COLO829 (cell line): ENCODE measurements at places on chromosomes 12 and 14.
A peak's percentile ranks its signal among the peaks of the same experiment; 100 is the strongest.

DNA sequence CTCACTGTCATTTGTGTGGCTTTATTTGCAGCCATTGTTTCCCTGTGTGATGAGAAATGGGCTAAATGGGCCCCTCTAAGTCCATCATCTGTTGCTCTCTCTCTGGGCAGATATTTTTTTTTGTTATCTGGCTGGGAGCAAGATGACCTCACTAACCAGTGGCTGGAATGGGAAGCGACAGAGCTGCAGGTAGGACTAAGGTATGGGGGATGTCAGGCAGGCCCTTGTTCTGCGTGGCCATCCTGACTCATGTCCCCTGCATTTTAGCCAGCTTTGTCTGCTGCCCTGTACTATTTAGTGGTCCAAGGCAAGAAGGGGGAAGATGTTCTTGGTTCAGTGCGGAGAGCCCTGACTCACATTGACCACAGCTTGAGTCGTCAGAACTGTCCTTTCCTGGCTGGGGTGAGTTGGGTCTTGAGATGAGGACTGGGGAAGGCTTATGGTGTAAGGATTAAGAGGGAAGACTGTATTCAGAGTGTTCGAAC, 1.3 kb downstream of the MARS1 start:
- no peak for DNase-seq

GRCh38 chr12:98431089-98431488, 84.3 kb upstream of the TMPO start:
- no peak for DNase-seq

DNA sequence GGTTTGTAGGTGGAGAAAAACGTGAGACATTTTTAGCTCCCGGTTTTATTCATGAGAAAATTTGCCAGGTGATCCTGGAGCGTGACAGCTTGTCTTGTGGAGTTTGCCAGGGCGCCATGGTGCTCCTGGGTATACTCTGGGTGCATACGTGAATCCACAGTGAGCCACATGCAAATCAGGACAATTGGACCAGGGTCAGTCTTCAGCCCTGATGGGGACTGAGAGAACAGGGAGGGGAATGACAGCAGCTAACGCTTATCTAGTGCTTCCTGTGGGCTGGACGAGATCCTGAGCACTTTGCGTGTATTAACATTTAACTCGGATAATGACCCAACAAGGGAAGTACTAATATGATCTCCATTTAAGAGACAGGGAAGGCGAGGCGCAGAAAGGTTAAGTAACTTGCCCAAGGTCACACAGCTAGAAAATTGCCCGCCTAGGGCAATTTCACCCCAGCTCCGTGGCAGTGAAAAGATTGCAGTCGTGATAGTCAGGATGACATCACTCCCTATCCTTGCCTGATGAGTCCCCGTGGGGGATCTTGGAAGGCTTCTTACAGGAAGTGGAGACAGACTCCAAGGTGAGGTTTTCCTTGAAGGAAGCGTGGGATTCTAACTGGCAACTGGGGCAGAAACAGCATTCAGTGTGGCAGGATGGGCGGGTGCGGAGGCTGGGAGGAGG, 118.4 kb upstream of the NCOR2 start:
- no peak for DNase-seq

GRCh38 chr12:53764615-53765014, 12.8 kb upstream of the CISTR start:
- no peak for DNase-seq

DNA sequence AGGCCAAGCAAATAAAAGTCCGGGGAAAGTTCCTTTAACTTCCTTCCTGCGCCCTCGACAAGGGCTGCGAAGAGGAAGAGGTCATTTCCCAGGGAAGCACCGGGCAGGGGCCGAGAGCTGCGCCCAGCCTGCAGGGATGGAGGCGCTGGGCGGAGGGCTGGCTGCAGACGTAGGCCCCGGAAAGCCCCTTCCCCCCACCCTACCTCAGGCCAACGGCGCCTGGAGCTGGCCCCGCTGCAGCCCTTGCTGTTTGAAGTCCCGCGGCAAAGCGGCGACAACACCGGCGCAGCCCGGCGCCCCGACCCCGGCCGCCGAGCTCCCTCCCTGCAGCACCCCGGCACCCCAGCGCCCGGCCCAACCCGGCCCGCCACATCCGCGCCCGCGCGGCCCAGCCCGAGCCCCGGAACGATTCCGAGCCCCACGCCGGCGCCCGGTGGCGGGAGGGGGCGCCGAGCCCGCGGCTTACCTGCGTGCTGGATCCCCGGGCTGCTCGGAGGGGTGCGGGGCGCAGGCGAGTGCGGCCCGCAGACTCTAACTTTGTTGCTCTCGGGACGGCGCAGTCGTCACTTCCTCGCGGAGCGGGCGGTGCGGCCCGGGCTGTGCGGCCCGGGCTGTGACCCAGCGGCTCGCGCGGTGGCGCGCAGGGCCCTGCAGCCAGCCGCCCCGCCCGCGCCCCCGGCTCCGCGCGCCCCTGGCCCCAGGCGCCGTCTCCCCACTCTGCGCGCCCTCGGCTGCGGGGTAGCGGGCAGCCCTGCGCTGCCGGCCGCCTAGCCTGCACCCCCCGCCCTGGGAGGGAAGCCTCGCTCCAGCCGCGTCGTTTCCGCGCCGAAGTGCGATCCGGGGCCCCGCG, 64.8 kb upstream of the PTGR2 start:
- no peak for DNase-seq

DNA sequence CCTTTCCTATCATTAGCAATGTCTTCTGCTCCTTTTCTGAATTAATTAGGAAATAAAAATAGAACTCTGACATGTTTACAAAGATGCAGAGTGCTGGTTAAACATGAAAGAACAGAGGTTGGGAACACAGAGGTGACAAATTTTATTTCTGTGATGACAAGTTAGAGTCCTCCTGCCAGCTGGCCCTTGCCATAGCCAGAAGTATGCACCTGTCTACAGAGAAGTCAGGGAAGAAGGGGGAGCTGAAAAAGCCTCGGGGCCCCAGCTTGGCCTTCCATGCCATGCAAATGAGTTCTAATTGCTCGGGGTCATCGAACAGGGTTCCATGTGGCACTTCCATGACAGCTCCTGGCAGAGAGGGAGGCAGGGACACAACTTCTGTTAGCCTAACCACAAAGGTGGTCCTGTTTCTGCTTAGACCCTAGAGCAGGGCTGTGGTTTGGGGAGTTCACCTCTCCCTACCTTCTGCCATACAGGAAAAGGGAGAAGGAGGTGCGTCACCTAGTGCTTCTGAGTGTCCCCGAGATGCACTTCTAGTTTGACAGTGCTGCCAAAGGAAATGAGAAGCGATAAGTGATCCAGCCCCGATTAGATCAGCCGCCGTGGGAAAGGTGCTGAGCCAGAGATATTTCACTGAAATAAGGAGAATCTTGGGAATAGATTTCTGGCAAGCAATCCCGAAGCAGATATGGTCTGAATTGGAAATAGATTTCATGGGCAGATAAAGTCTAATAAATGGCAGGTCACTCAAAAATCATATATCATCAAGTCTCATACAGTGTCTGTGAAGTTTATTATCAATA, 155.8 kb upstream of the FOXN3 start:
- no peak for DNase-seq

DNA sequence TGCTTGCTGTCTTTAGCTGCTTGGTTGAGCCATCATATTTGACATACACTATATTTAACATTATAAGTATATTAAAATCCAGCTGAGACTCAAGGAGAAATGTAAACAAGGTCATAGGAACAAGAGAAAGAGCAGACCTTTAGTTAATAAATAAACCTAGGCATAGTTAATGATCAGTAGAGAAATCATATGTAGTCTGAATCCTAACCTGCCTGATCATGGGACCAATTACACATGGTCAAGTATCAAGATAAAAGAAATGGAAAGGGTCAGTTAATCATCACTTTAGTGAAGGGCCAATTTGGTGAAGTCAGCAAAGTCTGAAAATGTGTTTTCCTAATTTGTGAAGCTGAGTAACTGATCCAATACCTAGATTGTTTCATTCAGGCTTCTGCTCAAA, 7.5 kb downstream of the RNF212B start:
- DNase-seq: no peak

DNA sequence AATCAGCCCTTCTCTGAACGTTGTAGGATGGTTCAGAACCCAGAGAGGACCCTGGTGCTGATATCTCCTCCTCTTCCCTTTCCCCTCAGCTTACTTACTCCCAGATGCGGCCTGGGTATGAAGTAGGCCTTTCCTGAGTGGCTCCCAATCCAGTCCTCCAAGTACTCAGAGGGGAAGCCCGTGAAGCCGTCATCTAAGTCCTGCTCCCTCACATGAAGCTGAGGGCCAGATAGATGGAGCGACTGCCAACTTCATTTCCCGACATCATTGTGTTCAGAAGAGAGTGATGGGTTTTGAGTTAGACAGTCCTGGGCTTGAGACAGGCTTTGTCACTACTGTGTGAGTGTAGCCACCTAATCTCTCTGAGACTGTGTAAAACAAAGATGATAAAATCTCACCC, 2.7 kb downstream of the APOLD1 start:
- no peak for DNase-seq

DNA sequence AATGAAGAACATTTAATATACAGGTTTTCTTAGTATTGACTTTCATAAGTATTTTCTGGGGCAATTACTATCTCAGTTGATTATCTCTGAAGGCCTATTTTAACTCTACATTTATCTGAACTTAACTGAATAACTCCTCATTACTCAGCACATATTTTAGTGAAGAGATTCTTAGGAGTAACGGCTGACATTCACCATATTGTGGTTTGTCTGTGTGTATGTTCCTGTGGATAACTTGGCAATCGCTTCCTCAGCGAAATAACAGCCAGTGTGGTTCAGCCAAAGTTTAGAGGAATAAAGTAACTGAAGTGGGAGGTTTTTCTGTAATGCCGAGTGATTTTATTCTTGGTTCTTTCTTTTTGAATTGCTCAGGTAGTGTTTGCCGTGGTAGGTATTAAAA, 168.0 kb downstream of the RAD51B start:
- DNase-seq: no peak

- DNase-seq: no peak
These were observed 16.5 kb downstream of the ITPK1 start for GRCh38 chr14:93099196-93099595.

DNA sequence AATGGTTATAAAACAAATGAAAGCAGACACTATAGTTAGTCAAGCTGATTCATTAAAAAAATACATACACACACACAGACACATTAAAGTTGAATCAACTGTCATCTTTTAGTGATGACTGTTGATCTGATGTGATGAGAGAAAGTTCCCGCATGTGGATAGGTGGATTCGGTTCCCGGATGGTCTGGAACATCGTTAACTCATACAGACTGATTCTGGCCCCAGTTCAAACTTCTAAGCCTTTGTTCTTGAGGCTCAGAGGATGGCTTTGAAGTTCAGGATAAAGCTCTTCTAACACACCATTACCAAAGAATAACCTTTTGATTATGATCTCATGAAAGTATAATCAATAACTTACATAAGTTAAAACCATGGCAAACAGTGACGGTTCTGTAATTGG, 27.5 kb downstream of the WIF1 start:
- DNase-seq: no peak

DNA sequence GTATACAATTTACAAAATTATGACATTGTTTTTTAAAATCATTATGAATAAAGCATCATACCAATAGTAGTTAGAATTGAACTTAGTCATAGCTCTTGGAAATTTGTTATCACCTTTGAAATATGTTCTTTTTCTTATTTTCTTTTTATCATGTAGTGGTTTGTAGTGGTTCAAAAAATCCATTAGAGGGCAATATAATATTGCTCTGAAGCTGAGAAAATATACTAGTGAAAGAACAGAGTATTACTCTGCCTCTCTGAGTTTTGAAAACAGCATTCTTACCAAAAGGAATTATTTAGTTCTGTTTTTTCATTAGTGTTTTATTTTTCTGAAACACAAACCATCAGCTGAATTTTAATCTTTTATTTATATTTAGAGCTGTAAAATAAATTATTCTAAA, 76.2 kb downstream of the PDZRN4 start:
- peak; percentile 27 for DNase-seq

GRCh38 chr12:17592472-17592871, 497.5 kb downstream of the RERGL start:
- DNase-seq: no peak

DNA sequence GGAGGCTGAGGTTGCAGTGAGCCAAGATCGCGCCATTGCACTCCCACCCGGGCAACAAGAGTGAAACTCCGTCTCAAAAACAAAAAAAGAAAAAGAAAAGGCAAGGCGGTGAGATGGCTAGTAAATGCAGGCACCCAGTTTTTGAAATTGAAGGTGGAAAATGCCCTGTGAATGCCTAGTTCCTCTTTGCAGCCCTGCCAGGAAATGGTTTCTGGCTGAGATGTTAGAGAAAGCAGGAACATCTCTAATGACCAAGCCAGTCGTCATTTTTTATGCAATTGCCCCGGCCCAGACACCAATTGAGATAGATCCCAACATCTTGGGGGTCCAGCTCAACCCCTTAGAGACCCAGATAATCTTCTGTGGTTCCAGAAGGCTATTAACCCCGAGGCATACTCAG, 17.0 kb downstream of the SLC8A3 start:
- no peak for DNase-seq
